ENCODE measurements at places on chromosomes 7 and 10.

GRCh38 chr10:52213321-52213752 is 100.7 kb upstream of the DKK1 start:
- DNase-seq: no peak

GRCh38 chr10:110620398-110620719 is 23.8 kb upstream of the RBM20 start:
- DNase-seq: no peak

- DNase-seq: no peak
Observed at GRCh38 chr7:36546331-36546730, 156.7 kb downstream of the ANLN start.

DNA sequence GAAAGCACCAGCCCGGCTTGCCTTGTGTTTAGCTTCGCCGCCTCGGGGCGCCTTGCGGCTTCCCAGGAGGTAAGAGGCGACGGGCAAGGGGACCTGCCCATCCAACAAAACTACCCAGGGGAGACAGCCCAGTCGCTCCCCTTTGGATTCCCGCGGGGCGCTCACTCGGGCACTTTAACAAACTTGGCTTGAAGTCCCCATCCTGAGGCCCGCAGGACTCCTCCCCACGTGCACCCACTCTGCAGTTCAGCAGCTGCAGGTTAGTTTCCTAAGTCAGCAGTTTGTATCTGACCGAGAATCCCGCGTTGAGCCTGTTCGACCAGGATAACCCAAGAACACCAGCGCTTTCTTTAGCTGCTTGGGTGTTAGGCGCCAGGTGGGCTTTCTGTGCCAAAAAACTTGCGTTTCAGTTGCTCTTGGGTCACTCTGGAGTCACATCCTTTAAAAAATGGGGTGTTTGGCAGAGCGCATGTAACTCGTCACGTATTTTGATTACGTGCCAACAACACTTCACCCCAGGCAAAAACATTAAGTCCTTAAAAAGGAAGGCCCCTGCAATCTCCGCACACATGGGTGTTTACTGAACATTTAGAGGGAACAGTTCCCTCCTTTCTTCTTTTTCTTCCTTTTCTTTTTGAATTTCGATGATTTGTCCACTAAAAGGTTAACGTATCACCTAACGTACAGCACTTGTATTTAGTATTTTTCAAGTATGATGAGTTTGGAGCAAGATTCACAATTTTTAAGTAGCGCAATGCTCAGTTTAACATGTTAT is 876 bp downstream of the DNAH11 start:
- no peak for DNase-seq

DNA sequence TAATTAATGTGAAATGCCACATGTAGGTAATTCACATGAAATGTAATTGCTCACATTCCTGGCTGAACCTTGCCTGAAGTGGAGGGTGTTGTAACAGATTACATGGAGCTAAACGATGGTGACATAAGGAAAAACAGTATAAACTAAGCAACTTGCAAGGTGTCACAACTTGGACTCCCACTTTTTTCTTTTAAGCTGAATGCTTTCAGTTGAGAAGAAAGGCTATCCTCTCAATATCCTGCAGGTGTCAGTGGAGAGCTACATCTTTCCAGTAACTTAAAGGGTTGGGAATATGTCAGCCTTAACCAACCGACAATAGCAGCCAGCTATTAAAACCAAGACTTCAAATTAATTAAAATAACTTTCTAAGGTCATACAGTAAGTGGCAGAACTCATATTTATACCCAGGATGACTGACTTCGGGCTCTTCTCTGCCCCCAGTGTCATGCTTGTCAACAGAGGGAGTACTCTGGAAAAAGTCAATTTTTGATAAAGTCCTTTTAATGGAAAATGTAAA is 33.7 kb downstream of the NRBF2 start:
- no peak for DNase-seq

Measured in stimulated activated CD8-positive, alpha-beta memory T cell treated with anti-CD3 and anti-CD28 coated beads, Interleukin-4, amount 100 ng/mL, for 24 hours (primary cell).